ENCODE measurements at places on chromosomes 6 and 20.

- no peak for DNase-seq
Observed at GRCh38 chr6:44530209-44530909, 142.9 kb downstream of the CDC5L start.

DNA sequence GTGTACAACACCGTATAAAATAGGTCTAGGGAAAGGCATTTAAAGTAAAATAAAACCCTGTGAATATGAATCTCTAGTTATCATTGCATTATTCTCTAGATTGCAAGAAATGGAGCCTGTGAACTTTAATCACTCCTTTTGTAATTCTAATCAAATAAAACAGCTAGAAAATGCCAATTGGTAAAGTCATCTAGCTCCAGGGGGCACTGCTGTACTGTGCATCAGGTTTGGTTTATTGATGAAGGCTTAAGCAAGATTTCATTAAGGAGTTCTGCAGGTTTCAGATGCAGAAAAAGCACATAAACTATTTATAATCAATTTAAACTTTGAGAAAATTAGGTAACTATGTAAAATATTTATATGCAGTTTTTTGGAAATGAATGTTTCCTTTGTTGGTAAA is 645.0 kb downstream of the PHF3 start:
- no peak for DNase-seq

- DNase-seq, result no peak
Observed at GRCh38 chr20:33668466-33669155, 1.9 kb downstream of the ACTL10 start.

DNA sequence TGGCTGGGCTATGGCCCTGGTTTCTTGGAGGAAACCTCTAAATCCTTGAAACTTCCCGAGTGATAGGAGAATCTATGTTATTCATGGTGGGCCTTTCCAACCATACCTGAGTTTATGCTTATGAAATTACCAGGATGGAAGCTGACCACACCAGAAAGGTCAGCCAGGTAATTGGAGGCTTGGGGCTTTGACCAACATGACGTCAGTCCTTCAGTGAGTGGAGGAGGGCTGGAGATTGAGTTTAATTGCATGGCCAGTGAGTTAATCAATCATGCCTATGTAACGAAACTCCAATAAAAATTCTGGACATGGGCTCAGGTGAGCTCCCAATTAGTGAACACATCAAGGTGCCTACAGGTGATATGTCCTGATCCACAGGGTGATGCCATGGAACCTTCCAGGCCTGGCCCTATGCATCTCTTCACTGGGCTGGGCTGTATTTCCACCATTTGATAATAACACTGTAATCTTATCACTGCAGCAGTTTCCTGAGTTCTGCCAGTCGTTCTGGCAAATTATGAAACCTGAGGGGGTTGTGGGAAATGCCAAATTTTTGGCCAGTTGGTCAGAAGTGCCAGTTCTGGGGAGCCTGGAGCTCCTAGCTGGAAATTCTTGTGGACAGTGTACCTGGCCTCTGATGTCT is 106.5 kb downstream of the CDH26 start:
- no peak for DNase-seq

- DNase-seq, result no peak
Observed at GRCh38 chr6:105596284-105596755, 193.4 kb upstream of the PREP start.

- no peak for DNase-seq
Observed at GRCh38 chr6:107179004-107179403, 63.7 kb upstream of the BEND3 start.

GRCh38 chr6:158764926-158765325 is 54.2 kb downstream of the EZR start:
- no peak for DNase-seq

All from omental fat pad (tissue), 4 donors.